Activated T-helper 1 cell treated with anti-CD3 and anti-CD28 coated beads, Interleukin-2, amount 50 U/mL, for 16 hours (primary cell): ENCODE measurements at places on chromosomes 7 and 10.

DNA sequence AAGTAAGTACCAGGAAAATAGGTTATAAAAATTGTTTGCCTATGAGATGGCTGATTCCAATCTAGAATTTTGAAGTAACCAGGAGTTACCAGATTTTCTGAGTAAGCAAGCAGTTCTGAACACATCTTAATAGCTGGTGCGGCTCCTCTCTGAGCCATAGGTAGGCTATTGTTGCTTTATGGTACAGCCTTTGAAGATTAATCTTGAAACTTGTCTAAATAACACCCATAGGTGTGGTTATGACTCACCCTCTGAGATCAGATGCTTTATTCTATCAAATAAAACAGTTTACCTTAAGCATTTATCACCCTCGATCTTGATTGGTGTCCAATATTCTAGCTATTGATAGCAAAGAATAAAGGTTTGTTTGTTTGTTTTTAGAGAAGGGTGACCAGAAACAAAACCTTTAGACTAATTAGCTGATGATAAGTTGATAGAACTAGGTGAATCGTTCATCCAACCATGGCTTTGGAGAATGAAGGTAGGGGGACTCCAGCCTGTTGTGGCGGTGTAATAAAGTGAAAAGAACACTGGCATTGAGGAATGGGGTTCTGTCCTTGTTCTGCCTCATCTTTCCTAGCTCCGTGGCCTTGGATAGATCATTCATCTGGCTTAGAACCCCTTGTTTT is 72.2 kb downstream of the VTI1A start:
- DNase-seq: no peak

DNA sequence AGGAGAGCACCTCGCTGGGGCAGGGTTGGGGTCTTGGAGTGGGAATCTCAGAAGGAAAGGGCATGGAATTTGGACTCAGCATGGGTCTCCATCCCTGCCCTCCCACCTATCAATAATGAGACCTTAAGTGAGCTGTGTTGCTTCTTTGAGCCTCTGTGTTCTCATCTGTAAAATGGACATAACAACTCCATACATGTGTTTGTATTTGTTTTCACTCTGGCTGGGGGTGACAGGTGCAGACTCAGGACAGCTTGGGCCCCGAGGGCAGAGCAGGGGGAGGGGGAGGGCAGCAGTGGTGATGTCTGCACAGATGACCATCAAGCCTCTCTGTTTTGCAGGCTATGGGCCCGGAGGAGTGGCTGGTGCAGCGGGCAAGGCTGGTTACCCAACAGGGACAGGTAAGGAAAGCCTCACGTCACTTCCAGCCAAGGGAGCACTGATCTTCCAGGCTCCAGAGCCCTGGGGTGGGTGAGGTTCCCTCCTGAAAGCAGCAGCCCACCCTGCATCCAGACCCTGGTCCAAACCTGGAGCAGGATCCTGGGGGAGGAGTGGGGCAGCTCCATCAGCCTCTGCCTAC is 19.9 kb downstream of the ELN start:
- no peak for DNase-seq

DNA sequence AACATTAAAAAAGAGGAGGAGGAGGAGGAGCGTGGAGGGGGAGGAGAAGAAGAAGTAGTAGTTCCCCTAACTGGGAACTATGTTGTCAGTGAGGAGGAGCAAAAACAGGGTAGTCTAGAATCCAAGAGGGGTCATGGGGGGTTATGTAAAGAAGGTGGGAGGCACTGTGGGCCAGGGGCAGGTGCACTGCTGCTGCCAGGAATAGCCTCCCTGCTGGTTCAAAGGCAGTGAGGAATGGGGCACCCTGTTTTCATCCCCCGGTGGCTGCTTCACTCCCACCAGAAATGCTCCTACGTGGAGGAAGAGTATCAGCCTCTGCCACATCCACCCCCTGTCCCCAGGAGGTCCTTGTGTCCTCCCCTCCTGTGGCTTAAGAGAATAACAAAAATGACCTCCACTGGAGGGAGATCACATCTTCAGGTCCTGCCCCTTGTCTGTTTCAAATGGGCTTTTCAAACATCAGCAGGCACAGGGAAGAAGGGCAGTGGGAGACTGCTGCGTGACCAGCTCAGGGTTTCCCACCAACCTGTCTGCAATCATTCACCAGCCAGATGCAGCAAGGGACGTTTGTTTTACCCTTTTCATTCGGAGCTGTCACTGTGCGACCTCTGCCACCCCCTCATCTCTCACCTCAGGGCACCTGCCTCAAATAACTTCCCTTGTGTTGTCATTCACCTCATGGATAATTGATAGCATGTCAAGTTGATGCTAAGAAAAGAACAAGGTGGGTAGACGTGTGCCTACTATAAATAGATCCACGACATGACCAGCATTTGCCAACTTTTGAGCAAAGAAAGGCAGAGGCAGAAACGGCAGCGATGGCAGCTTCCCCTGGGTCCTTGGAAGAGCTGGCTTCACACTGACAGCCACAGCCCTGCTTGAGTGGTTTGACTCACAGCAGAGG is 92.6 kb downstream of the DGKI start:
- no peak for DNase-seq

GRCh38 chr10:84681781-84682180 is 353.4 kb downstream of the CCSER2 start:
- DNase-seq: no peak

DNA sequence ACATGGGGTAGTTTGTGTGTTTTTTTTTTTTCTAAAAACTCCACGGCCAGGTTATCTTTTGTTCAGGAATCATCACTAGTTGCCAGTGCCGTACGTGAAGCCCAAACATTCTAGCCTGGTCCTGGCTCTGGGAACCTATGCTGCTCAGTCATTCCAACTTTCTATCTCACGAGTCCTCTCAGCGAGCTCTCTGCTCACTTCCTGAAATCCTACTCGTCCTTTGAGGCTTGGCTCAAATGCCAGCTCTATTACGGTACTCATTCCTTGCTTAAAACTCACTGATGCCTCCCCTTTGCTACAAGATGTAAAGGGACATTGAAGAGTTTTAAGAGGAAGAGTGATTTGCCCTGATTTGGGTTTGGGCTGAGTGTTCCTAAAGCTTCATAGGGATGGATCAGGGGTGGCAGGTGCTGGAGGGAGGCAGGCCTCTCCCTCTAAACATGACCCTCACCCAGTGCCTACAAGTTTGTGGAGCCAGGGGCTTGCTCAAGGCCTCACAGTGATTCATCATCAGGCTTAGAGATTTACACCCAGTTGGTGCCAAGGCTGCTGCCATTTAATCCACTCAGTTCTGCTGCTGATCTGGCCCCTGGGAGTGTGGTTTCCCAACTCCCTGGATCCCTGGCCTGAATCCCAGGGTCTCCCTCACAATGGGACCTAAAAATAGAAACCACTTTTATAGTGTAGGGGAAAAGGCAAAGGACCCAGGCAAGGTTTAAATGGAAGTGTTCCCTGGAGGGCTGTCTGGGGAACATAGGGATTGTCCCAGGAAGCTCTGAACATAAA is 46.1 kb upstream of the R3HCC1L start:
- DNase-seq: no peak

DNA sequence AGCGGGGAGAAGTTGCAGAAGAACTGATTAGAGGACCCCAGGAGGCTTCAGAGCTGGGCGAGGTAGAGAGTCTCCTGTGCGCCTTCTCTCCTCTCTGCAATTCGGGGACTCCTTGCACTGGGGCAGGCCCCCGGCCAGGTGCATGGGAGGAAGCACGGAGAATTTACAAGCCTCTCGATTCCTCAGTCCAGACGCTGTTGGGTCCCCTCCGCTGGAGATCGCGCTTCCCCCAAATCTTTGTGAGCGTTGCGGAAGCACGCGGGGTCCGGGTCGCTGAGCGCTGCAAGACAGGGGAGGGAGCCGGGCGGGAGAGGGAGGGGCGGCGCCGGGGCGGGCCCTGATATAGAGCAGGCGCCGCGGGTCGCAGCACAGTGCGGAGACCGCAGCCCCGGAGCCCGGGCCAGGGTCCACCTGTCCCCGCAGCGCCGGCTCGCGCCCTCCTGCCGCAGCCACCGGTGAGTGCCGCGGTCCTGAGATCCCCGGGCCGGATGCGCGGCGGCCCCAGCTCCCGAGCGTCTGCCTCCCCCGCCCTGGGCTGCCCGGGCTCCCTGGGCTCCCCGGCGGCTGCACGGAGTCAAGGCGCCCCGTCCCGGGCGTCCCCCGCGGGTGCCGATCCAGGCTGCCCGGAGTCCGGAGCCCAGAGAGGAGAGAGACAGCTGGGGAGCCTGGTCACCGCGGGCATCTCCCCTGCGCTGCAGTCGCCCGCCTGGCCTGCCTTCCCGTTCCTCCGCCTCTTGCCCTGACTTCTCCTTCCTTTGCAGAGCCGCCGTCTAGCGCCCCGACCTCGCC is at the start of gene PLAU:
PLAU (plus strand) TSS at position 369 of the 789 bp plus-strand sequence. CDS start 424 bp downstream, outside the sequence.
- DNase-seq: no peak

DNA sequence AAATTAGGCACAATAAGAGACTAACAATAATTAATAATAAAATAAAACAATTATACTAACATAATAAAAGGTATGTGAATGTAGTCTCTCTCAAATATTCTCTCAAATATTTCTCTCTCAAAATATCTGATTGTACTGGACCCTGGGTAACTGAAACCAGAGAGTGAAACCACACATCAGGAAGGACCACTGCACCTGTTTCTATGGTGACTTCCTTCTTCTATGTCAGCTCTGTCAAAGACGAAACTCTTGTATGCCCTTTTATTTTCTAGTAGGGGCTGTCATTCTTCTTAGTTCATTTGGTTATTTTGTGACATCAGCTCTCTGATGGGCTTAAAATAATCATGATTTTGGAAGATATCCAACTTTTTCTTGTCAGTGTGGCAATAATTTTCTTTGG is 428.0 kb upstream of the TPK1 start:
- no peak for DNase-seq

- DNase-seq: no peak
Measured at GRCh38 chr10:8618834-8619233, 564.3 kb downstream of the GATA3 start.

DNA sequence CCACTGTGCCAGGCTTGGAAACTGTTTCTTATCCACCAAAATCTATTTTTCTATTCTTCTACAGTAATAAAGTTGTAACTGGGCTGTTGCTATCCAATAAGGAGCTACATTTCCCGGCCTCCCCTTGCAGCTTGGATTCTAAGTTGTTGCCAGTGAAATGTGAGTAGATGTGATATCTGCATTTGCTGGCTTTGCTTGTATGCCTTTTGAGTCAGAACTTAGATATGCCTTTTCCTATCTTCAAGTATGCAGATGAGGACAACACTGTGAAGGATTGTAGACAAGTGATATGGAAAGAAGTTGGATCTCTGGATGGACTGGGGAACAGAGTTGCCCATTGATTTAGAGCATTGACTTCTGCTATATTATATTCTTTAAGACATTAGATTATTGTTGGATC is 236.9 kb downstream of the REEP3 start:
- DNase-seq: no peak

GRCh38 chr10:3907514-3907913 is 122.5 kb upstream of the KLF6 start:
- no peak for DNase-seq
